ENCODE measurements at places on chromosomes 5 and 9.

DNA sequence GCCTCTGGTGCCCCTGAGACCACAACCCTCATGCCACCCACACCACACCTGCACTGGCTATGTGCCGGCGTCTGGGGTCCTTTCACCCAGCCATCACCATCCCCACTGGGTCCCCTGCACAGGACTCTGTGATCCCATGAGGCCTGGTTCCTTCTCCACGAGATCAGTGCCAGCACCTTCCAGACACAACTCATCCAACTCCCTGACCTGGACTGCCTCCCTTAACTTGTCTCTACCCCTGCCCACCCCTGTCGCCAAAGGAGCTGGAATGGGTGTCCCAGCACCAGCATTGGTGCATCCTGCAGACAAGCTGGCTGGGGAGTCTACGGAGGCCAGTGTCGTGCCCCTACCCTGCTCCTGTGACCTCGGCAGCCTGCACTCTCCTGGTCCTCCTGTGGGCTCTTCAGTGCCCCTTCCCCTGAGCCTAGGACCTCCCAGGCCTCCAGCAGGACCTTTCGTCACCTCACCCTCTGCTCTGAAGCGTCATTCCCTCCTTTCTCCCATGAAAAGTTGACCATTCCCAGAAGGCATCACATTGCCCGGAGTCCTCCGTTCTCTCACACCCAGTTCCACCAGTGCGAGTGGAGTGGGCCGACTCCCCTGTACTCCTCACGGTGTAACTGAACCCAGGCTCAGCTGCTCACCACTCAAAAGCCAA is 87.7 kb downstream of the NSUN2 start:
- DNase-seq: no peak

GRCh38 chr5:150766251-150766650 is 7.4 kb upstream of the DCTN4 start:
- no peak for DNase-seq

- no peak for DNase-seq
Observed at GRCh38 chr5:107325866-107326265, 344.9 kb downstream of the EFNA5 start.

- DNase-seq: no peak
Observed at GRCh38 chr9:121640491-121641223, 10.8 kb upstream of the DAB2IP start.

DNA sequence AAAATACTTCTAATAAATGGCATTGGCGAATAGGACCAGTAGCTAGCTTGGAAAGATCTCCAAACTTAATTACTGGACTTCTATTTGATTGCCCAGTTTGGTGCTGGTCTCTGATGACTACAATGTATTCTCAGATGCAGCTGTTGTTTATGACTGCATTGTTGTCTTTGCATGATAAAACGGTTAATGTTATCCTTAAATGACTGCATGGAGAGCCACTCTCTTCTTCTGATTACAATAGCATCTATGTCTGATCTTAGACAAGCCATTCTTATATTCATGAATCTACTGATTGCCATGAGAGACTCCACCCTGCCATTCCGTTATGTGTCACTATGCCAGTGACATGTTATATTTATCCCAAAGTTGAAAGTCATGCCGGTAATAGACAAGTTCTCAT is 42.9 kb upstream of the ERBIN start:
- DNase-seq: no peak

GRCh38 chr5:38059876-38060275 is 198.5 kb upstream of the EGFLAM start:
- DNase-seq: no peak

DNA sequence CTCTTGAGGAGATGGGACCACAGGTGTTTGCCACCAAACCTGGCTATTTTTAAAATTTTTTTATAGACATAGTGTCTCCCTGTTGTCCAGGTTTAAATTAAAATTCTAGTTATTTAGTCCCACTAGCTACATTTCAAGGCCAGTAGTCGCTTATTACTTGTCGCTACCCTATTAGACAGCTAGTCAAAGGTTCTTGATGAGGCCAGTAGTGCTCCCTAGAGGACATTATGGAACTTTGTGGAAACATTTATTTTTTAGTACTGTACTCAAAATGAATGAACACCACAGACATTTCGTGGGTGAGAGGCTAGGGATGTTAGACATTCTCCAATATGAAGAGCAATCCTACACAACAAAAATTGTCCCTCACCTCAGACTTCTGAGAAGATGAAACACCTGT is 14.4 kb upstream of the GRXCR2 start:
- no peak for DNase-seq

- no peak for DNase-seq
Observed at GRCh38 chr5:110768138-110768860, 29.5 kb downstream of the SLC25A46 start.

DNA sequence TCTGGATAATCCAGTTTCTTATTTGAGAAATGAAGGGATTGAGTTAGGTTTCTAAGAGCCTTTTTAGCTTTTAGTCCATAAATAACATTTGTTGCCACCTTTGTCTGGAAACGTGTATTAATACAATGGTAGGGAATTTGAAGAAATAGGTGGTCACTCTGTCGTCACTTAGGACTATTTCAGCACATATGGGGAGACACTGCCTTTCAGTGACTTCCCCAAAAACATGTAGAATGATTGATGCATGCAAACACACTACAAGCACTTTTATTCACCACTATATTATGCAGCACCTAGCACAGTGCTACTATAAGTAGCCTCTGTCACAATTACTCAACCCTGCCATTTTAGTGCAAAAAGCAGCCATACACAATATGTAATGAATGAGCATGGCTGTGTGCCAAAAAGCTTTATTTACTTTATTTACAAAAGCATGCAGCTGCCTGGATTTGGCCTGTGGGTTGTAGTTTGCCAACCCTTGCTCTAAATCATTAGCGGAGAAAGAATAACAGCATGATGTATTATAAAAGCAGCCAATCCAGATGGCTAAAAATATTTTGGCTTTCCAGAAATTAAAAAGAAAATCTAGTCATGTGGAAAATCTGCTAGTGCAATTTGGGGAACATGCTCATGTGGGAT is 154.2 kb upstream of the HMHB1 start:
- no peak for DNase-seq

GRCh38 chr9:794386-794785 is 47.1 kb upstream of the DMRT1 start:
- no peak for DNase-seq

GRCh38 chr5:123965626-123966025 is 453.6 kb downstream of the CSNK1G3 start:
- no peak for DNase-seq

DNA sequence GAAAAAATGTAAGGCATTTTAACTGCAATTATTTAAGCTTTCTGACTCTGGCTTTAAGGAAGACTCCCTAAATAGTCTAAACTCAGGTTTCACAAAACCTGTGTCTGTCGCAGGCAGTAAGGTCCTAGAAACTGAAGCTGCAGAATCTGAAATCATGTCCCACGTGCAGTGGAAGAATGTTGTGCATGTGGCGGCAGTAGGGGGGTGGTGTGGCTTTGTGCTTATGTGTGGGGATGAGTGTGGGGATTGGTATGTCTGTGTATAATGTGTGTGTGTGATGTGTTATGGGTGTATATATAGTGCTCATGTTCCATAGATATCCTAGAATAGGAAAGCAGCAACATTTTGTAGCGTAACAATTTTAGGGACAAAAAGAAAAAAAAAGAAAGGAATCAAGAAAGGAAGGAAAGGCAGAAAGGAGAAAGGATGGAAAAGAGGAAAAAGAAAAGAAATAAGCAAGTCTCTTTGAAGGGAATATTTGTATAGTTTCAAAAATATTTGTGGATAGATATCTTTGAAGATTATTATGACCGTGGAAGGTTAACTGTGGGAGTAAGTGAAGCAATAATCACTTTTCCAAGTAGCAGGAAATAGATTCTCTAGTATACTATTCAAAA is 6.6 kb downstream of the ANKDD1B start:
- DNase-seq: no peak

DNA sequence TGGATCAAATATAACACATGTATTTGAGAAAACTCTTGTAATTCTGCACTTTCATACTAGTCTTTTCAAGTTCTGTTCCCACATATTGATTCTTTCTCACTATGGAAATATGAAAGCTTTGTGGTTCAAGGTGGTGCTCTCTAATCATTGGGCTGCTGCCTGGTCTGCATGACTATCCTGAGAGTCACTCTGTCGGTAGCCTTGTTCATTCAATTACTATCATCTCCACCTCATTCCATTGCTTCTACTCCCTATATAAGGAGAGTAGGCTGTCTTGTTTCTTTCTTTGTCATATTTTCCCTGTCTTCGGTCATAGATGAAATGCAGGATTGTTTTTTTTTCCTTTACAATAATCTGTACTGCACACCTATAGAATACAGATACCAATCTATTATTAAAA is 341.4 kb upstream of the ACTBL2 start:
- DNase-seq: no peak

DNA sequence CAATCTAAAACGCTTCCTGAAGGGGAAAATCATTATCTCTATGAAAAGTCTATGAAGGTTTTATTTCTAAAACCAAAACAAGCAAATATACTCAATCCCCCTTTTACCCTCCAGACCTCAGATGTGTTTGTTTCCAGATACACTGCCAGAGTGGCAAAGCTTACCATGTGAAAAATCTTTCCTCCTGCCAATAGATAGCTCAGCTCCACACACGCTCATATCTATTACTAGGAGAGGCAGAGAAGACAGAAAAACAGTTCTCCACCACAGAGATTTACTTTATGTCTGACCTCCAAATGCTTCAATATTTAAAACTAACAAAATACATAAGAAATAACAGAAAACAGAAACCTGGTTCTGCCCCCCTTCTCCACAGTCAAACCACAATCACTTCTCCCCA is 7.0 kb downstream of the IRX2 start:
- no peak for DNase-seq

DNA sequence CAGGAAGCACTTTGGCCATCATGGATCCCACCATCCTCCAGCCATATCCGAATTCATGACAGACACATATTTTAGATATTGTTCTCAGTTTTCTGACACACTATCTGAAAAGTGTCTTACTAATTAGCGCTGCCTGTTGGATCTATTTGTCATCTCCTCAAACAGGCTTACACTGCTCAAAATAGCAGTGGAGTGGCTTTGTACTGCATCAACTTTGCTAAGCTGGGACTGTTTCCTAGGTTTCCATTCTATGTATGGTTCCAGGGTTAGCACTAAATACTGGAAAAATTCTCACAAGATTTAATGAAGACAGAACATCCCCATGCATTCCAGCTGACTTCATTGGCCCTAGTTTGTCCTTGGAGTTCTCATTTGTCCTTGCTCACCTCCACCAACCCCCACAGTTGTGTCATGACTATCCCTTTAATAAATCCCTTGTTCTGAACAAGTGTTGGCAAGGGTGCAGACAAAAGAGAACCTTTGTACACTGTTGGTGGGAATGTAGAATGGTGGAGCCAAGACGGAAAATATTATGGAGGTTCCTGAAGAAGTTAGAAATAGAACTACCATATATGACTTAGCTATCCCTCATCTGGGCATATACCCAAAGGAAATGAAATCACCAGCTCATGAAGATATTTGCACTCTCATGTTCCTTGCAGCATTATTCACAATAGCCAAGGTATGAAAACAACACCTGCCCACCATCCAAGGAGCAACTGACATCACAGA is 136.5 kb upstream of the RAI14 start:
- no peak for DNase-seq

GRCh38 chr5:159262472-159262858 is 625 bp upstream of the UBLCP1 start:
- DNase-seq: no peak

DNA sequence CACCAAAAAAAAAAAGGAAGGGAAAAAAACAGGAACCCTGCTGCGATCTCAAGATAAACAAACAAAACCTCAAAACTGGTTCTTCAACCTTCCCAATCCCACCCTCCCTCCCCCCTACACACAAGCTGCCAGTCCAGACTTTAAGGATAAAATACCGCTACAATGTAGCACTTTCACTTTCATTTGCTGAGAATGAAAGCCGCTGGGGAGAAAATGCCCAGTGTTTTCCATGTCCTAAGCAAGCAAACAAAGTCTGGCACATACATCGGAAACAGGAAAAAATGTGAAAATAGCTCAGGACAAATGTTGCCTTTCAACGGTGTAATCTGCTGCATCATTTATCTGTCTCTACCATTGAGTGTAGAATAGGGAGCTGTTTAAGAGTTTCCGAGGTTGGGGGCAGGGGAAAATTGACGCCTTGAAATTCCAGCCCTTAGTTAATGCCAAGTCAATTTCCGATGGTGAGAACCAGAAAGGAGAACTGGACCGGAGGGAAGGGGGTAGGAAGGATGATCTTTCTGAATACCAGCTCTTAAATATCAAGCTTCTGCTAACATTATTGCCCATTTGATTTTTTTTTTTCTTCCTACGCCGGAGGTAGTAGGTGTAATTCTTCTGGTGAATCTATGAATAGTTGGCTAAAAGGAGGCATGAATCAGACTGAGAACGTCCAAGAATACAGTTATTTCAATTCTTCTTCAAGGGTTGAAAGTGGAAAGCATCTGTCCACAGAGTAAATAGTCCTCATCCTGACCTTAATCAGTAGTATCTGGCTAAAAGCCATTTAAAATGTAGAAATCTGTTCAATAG is 1.2 kb upstream of the ADAMTS6 start:
- no peak for DNase-seq

DNA sequence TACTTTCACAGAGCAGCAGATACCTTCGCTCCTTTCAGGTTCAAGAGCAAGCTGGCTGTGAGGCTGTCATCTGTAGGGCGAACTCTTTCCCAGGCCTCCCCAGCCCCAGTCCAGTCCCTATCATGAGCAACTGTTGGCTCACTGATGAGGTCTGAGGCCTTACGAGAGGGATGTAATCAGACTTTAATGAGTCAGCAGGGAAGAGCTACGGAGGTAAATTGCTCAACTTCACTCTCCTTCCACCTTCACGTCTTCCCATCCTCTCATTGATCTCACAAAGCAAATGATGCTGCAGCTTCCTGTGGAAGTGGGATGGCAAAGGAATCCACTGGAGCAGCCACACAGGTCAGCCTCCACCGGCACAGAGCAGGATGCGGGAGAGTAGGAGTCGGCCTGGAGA is 130.7 kb upstream of the TBCA start:
- DNase-seq: no peak

GRCh38 chr5:144405991-144406390 is 235.3 kb downstream of the KCTD16 start:
- no peak for DNase-seq

DNA sequence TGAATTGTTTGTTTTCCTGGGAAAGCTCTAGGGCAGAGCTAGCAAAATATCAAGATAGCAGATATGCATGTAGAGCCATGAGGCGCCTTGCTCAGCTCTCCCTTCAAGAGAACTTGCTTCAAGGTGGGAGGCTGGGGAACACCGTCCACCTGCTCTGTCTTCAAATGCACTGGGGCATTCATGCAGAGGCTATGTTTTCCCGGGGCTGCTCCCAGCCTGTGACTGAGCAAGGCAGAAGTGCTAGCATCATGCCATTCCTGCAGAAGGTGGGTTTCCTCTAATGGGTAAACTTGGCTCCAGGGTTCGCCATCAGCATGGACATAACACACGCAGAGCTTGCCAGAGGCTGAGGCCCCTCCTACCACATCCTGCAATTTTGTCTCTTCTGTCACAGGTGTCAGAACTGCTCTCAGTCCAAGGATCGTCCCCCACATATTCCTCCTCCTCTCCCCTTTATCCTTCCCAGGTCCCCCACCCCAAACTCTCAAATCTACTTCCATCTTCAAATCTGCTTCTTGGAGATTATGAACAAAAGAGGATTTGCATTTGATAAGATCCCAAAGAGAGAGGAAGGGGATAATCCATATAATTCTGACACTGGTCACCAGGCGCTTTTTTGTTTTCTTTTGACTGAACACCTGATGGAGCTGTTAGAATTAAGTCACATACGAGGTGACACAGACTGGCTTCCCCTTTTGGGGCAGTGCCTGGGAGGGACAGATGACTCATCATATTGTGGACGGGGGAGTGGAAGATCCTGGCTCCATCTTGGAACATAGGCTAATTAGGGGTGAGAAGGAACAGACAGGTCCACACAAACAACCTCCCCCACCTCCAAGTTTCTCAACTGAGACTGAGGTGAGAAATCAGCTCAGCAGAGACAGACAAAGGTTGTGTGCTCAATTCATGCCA is 85.0 kb upstream of the TAF11L2 start:
- no peak for DNase-seq

All from stimulated activated CD8-positive, alpha-beta memory T cell treated with anti-CD3 and anti-CD28 coated beads, Interleukin-7, amount 100 ng/mL, for 24 hours (primary cell).